ENCODE measurements at places on chromosomes 16 and 17.
A peak's percentile ranks its signal among the peaks of the same experiment; 100 is the strongest.

DNA sequence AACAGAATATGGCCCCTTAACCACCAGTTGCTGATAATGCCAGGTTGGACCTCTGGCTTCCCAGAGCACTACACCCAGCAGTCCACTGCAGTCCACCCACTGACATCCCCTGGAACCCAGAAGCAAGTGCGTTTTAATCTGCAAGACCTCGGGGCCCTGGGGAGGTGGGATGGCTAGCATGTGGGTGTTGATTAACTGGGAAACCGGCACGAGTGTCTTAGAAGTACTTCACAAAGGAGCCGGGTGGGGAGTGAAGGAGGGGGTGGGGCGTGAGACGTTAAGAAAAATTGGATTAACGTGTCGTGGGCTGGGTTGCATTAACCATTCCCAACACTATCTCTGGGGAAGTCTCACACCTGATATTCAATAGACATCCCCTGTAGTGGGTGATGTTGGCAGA, 6.1 kb upstream of the HIC1 start:
- DNase-seq, result no peak

GRCh38 chr17:80363518-80364090, 51.4 kb upstream of the ENDOV start:
- DNase-seq, result no peak

- DNase-seq, result no peak
Measured at GRCh38 chr16:57660715-57661463, 7.2 kb upstream of the ADGRG3 start.

- no peak for DNase-seq
Measured at GRCh38 chr17:39057701-39058206, 90.6 kb upstream of the FBXO47 start.

DNA sequence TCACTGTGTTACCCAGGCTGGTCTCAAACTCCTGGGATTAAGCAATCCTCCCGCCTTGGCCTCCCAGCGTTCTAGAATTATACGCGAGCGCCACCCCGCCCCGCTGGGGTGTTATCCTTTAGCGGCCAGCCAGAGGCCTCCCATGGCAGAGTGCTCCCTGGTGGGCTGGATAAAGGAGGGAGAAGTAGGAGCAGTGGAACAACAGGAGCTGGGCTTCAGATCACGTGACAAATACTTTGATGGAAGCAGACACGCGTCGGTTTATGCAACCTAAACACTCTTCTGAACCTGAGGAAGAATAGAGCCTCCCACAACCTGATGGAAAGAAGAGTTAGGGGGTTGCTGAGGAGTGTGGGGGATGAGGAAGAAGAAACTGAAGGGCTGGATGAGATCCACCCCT, 2114.0 kb downstream of the TP53TG3F start:
- no peak for DNase-seq

- no peak for DNase-seq
Measured at GRCh38 chr16:56363781-56364565, 61.4 kb downstream of the AMFR start.

- no peak for DNase-seq
Measured at GRCh38 chr17:64009571-64010402, 10.6 kb downstream of the ICAM2 start.

DNA sequence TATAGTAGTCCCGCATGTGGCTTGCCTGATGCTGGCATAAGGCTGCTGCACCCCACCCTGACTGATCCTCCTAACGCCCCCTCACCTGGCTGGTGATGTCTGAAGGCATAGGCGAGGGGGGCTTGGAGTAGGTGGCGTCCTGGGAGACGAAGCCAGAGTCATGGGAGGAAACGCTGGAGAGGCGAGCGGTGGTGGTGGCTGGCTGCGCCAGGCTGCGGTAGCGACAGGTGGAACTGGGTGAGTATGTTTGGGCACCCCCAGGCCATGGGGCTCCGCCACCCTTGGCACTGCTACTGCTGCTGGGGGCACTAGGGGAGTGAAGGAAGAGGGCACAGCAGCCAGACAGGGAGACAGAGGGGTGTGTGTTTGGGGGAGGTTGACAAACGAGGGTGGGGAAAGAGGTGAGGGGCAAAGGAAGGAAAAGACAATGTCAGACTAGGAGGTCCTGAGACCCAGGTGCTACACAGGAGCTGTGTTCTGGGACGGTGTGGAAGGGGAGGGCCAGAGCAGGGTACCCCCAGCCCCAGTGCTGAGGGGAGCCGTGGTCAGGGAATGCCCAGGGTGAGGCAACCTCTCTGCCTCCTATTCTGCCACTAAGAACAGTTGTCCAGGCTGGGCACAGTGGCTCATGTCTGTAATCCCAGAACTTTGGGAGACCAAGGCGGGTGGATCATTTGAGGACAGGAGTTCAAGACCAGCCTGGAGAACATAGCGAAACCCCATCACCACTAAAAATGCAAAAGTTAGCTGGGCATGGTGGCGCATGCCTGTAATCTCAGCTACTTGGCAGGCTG, 11.4 kb downstream of the MTSS2 start:
- no peak for DNase-seq

GRCh38 chr17:82060001-82060380, 5.6 kb downstream of the DUS1L start:
- no peak for DNase-seq

DNA sequence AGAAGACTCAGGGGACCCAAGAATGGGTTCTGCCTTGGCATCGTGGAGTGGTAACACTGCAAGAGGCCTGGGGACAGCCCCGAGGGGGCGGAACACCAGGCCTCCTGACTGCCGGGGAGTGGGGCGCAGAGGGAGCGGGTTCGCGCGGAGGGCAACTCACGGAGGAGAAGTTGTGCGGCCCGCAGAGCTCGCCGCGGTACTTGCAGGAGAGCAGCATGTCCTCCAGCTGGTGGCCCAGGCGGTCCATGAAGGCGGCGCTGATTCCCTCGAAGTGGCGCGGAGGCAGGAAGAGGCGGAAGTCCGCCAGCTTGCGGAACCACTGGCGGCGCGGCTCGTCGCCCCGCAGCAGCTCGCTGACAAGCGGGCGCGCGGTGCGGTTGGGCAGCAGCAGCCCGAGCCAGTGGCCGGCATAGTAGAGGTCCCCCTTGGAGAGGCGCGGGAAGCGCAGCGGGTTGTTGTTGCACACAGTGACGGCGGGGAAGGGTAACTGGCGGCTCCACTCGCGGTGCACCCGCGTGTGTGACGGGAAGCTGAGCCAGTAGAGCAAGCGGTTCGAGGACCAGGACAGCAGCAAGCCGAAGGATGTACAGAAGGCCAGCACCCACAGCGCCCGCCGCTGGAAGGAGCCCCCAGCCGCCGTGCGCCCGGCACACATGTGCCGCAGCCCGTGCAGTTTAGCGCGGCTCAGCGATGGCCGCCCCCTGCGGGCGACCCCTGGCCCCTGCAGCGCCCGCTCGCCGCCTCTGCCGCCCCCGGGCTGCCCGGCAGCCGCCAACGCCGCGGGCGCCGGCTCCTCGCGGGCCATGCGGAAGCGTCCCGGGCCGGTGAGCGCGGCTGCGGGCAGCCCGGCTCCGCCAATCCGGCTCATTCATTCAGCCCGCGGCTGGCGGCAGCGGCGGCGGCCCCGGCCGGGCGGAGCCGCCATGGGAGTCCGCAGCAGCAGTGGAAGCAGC, 1.6 kb downstream of the ASIC2 start:
- DNase-seq, result no peak

GRCh38 chr17:71402661-71403141, 718.1 kb upstream of the SOX9 start:
- DNase-seq, result peak; percentile 57

DNA sequence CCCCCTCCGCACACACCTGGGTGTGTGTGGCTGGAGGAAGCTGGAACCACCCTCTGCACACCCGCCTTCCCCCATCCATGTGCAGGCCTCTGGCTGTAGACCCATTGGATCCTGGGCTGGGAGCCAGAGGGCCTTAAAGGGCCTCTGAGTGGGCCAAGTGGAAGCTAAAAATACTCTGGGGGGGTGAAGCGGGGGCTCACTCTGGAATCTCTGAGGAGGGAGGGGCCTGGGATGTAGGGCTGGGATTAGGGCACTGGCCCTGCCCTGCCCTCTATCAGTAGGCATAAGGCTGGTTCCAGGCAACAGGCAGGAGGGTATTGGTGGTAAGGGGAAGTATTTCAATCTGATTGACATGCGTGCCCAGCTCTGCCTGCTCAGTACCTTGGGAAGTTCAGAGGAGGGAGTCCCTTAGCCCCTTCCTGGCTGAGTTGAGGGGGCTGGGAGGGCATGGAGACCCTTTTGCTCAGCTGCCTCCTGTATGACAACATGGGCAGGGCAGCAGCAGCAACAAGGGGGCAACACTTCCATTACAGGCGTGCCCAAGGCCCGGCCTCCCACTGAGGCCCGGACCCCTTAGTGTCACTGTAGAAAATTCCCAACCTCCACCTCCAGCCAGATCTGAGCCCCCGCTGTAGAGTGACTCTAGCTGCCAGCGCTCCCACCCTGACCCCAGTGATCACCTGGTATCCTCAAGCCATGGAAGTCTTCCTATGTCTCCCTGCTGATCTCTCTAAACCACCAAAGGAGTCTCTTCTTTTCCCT, 5.2 kb downstream of the ITGA3 start:
- no peak for DNase-seq

DNA sequence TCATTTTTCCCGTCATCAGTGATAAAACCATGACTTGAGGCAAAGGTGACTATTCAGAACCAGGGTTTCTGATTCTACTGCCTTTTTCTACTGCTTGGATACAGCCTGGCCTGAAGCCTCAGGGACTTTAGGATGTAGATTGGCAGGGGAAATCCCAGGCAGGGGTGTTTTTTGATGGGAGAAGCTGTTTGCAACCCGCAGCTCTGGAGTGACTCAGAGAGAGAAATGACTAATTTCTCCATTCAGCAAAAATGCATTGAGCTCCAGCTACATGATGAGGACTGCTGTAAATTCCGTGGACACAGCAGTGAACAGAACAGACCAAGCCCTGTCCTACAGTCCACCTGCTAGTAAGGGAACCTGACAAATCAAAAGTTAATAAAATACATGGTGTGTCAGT, 560.6 kb downstream of the CDH13 start:
- DNase-seq, result no peak

GRCh38 chr16:51752438-51752995, 601.4 kb upstream of the SALL1 start:
- DNase-seq, result no peak

DNA sequence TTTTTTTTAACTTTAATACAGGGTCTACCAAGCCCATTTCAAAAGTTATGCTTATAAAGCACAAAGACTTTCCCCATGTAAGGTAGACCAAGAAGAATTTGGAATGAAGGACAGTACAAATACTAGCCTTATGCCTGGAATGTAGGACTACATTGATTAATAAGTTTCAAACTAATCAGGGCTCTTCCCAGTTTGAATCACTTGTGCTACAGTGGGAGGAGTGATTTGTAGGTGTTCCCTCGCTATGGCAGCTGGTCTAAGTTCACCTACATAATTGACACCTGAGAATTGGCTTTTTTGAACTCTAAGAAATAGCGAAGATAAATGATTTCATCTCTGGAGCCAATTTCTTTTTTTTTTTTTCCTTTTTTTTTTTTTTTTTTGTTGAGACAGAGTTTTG, 18.6 kb downstream of the TMEM238L start:
- DNase-seq, result no peak

DNA sequence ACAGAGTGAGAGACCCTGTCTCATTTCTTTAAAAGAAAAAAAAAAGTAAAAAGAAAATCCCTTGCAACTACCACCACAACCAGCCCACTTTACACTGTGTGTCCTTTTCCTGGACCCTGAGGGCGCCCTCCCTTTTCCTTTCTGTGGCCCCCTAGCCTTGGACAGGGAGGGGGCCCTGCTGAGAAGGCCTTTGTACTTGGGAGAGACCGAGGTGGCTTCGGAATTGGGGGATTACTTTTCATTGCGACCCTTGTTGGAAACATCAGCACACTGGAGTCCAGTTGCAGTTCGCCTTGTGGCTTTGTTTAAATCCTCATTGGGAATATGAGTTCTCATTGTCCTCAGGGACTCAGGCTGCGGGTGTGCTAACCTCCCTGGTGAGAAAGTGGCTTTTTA, 9.4 kb upstream of the DNASE1 start:
- DNase-seq, result no peak

DNA sequence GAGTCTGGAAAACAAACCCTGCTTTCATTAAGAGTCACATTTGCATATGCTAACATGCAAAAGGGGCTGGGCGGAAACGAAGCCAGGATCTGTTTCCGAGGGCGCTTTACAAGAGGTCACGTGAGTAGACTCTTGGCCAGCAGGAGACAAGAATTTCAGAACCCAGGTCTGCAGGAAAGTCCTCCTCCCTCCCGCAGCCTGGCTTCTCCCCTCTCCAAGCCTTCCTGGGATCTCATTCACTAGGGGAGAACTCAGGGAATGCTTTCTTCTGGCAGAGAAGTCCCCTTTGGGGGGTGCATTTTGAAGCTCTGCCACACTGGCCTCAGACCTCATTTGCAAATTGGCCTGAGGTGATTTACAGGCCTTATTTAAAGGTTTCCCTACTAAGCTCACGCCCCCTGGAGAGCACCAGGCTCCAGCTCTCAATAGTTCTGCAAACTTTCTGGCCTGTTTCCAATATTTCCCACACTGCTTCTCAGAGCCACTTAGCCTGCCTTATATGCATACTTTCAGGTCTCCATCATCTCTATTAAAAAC, 57.2 kb upstream of the CACNG5 start:
- DNase-seq, result no peak

- DNase-seq, result no peak
Measured at GRCh38 chr16:23535901-23536300, 21.2 kb downstream of the EARS2 start.

DNA sequence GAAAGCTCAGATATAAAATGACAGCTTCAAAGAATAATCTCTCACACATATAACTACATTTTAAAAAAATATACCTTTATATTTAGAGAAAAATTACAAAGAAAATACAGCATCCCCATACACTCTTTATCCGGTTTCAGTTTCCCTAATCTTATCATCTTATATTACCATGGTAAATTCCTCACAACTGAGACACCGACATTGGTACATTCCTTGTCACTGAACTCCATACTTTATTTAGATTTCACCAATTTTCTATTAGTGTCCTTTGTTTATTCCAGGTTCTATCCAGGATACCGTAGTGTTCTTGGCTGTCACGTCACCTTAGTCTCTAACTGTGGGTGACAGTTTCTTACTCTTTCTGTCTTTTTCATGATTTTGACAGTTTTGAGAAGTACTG, 22.0 kb upstream of the ABCA10 start:
- DNase-seq, result no peak

- DNase-seq, result no peak
Measured at GRCh38 chr17:32693194-32693897, 183.6 kb downstream of the MYO1D start.

DNA sequence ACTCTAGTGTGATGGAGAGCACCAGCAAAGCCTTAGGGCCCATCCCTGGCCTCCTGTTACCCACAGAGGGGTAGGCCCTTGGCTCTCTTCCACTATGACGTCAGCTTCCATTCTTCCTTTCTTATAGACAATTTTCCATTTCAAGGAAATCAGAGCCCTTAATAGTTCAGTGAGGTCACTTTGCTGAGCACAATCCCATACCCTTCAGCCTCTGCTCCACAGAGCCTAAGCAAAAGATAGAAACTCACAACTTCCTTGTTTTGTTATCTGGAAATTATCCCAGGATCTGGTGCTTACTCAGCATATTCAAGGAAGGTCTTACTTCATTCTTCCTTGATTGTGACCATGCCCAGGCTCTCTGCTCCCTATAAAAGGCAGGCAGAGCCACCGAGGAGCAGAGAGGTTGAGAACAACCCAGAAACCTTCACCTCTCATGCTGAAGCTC, at the start of gene CCL8:
CCL8 (plus strand) TSS at position 397 of the 445 bp plus-strand sequence. CDS start 67 bp downstream, outside the sequence.
- DNase-seq, result no peak

- DNase-seq, result no peak
Measured at GRCh38 chr17:50428831-50429424, 2.9 kb downstream of the ACSF2 start.
